ENCODE measurements at places on chromosomes 16 and 17.

DNA sequence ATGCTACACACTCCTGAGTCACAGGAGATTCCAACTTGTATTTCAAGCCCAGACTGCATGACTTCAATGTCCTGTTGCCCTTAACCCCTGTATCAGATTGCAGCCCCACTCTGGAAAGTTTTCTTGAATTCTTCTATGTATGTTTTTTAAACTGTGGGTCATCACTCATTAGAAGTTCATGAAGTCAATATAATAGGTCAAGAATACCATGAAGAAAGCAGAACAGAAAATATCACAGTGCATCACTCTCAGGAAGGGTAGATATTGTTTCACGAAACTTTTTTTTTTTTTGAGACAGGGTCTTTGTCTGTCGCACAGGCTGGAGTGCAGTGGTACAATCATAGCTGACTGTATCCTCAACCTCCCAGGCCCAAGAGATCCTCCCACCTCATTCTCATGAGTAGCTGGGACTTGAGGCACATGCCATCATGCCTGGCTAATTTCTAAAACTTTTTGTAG lies 20.5 kb downstream of the PRKCB start:
- DNase-seq = no peak

DNA sequence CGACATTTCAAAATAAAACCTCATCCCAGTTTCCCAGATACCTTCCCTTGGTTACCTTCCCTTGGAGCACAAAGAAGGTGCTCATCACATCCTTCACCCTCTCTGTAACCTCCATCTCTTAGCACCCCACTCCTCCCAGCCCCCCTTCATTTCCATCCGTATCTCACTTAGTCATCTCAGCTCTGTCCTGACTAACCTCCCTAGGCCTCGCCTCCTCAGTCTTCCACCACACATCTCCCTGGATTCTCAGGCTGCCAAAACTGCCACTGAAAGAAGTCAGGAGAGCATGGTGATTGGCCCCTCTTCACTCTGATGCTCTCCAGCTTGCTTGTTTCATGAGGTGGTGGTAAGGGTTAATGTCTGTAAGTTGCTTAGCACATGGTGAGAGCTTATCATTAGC lies 2.3 kb downstream of the ZFP3 start:
- no peak for DNase-seq

- DNase-seq = no peak
Observed at GRCh38 chr16:57358527-57359095, at the start of gene CCL22. TSS of gene CCL22 (plus strand) at chr16:57358783. CDS start at chr16:57358817, 34 bp downstream.

DNA sequence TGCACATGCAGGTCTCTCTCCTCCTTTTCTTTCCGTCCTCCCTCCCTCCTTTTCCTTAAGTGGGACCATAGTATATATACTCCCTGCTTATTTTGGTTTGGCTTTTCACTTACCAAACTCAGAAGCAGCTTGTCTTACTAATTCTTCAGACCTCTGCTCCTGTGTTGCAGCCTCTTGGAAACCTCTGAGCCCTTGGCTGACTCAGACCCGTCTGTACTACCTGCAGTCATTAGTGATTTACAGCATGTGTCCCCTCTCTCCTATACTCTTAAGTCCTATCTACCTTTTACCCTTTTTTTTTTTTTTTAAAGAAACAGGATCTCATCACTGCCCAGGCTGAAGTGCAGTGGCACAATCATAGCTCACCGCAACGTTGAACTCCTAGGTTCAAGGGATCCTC lies 207.0 kb downstream of the STX8 start:
- no peak for DNase-seq

- DNase-seq = no peak
Observed at GRCh38 chr17:80913928-80914821, 77.5 kb upstream of the CHMP6 start.

DNA sequence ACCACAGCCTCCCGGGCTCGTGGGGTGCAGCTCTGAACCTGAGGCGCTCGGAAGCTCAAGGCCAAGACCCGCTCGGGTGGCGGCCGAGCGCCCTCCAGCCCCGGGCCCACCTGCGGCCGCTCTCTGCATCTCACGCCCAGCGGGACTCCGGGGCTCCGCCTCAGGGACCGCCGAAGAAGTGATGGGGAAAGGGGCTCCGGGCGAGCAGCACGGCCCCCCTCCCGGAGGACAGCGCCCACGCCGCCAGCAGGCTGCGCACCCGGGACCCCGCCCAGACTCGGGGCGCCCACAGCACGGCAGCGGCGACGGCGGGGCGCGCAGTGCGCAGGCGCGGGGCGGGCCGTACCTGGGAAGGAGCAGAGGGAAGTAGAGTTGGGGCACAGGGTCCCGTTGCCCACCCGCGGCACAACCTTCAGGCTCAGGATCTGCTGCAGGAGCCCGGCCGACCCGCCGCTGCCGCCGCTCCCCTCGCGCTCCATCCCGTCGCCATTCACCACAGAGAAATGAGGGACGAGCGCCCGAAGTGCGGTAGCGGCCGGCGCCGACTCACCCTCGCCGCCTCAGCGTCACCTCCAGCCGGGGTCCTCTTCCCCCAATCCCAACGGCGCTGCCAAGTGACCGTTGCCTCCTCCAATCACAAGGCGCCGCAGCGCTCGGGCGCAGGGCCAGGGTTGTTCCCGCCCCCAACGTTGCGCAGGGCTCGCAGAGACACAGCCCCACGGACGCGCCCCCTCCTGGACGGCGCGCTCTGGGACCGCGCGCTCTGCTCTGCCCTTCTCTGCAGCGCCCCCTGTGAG lies at the start of gene TMEM170A:
Gene TMEM170A, minus strand, starts transcription at position 568 of the 797 bp plus-strand sequence. Its CDS starts 89 bp downstream, at position 479.
- DNase-seq = peak; percentile 98

Measured in hypothalamus (tissue), 51 donors.